Calu3 (cell line): ENCODE measurements at places on chromosomes 7 and 10. TPM values are rescaled to one million over a fixed set of nuclear protein-coding genes. Genes with fewer than 3 reads are reported as not detected.

The SEC23IP gene
- 42.1 and 51.7 TPM in 2 replicates for total RNA-seq

The BMPR1A gene
- total RNA-seq, result 15.7 and 21.4 TPM in 2 replicates

The FZD8 gene
- total RNA-seq, result 3.2 and 3.7 TPM in 2 replicates

The LSM8 gene
- total RNA-seq, result 43.6 and 53.8 TPM in 2 replicates

The HKDC1 gene
- total RNA-seq, result 112 and 113 TPM in 2 replicates

The MUC3A gene
- 6.3 and 12.7 TPM in 2 replicates for total RNA-seq

The ITGB8 gene
- total RNA-seq, result 157 and 183 TPM in 2 replicates

The SFTPA1 gene
- total RNA-seq, result not detected in 2 replicates

The CAV1 gene
- total RNA-seq, result 13.3 and 15.9 TPM in 2 replicates

The TWIST1 gene
- 2.4 and 2.9 TPM in 2 replicates for total RNA-seq

The CRTAC1 gene
- not detected in 2 replicates for total RNA-seq

The SMO gene
- 2.1 and 3.6 TPM in 2 replicates for total RNA-seq

The C10orf120 gene
- not detected in 2 replicates for total RNA-seq

The CFAP58 gene
- total RNA-seq, result not detected in 2 replicates

The OR2A14 gene
- total RNA-seq, result not detected in 2 replicates

The TMEM140 gene
- total RNA-seq, result 4.2 and 11.4 TPM in 2 replicates
